ENCODE measurements at places on chromosomes 16 and 17. TPM values are rescaled to one million over a fixed set of nuclear protein-coding genes. Genes with fewer than 3 reads are reported as not detected.

Gene TEKT5
- not detected for total RNA-seq

DNA sequence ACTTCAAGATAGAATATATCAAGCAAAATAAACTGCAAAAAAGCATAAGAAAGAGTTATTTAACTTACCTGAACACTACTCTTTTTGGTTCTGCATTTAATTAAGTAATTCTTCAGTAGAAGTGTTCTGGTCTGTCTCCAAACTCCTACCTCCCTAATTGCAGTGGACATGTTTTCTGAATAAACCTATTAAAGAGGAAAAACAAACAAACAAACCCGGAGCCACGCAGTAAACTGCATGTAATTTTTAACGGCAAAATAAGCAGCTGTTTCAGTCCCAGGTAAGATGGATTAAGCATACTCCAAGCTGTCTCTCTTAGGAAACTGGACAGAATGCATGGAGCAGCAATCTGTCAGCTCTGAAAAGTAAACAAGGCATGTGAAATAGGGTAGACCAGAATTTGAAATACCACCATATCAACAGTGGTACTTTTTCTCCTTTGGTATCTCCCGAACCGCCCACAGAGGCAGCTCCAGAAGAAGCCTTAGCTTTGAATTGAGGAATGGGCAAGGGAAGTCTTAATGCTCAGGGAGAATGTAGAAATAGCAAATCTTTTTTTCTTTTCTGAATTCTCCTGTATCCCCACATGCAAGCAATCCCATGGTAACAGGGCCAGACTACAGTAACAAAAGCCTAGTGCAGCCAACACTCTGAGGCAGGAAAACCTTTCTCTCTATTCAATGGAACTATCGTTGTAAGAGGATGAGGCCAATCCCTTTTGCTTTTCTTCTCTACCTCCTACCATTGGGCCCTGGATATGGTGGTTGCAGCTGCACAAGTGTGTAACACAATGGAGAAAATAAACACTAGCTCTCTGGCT lies 12.5 kb downstream of the ABCA5 start:
- H3K27ac ChIP-seq = no peak overlapping the region
- no peaks in the 10 kb centered on the region for H3K4me1 ChIP-seq
- no peaks in the 10 kb centered on the region for H3K27me3 ChIP-seq
- no peak overlapping the region for H3K4me3 ChIP-seq
- peaks cover 8% of the 10 kb centered on the region for H3K36me3 ChIP-seq

DNA sequence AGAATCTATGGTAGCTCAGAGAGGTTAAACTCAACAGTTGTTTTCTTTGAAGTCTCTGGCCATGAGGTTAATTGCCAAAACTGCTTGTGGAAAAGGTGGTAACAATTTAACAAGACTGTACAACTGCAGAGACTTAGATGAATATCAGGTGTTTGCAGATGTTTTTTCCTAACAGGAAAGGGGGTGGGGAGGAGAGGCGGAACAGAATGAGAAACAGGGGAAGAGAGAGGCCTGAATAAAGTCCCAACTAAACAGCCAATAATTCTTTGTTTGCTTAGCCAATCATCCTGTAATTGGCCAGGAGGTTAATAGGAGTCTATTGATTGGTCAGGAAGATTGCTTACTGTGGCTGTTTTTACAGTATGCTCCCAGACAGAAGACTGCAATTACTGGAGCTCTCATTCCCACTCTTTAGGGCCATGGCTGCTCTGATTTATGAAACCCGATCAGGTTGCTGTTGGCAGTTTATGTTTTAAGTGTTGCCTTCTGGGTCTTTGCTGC lies 249.7 kb upstream of the TBX2 start:
- no peak overlapping the region for H3K27ac ChIP-seq
- no peak for DNase-seq
- no peaks in the 10 kb centered on the region for H3K36me3 ChIP-seq
- H3K4me3 ChIP-seq = no peak overlapping the region
- H3K27me3 ChIP-seq = no peaks in the 10 kb centered on the region
- H3K4me1 ChIP-seq = no peaks in the 10 kb centered on the region

DNA sequence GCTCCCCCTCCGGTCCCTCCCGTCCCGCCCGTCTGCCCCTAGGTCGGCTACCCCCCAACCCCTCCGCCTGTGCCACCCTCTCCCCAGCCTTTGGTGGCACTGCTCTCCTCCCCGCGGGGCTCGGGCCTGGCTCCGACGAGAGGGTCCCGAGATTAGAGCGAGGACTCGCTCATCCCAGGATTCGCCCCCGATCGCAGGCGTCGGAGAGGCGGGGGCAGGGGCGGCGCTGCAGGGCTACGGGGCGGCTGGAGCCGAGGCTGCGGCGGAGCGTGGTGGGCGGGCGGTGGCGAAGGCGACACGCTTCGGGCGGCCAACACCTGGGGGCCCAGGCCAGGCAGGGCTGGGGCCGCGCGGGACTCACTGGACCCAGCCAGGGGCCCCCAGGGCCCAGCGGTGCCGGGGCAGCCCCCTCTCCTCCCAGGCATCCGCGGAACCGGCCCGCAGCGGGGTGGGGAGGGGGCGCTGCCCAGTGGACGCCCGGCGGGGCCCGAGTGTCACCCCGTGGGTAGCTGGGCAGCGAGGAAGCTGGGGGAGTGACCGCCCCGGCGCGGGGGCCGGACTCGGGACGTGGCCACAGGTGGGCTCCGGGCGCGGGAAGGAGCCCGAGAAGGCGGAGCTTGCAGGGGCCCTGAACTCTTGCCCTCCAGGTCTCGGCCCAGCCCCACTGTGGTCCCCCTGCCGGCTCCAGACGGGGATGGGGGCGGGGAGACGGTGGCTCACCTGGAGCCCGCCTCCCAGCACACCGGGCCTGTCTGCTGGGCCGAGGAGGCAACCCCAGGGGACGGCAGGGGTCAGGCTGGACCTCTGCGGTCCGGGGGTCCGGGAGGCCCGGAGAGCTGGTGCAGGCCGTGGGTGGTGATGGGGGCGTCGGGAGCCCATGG lies 1.5 kb downstream of the MGAT5B start:
- no peaks in the 10 kb centered on the region for H3K36me3 ChIP-seq
- H3K27ac ChIP-seq = no peak overlapping the region
- no peak for DNase-seq

GRCh38 chr17:41013181-41013580 lies 4.3 kb upstream of the KRTAP3-1 start:
- H3K4me3 ChIP-seq = no peak overlapping the region
- H3K4me1 ChIP-seq = no peaks in the 10 kb centered on the region
- H3K27ac ChIP-seq = no peak overlapping the region
- no peaks in the 10 kb centered on the region for H3K36me3 ChIP-seq

GRCh38 chr16:7867831-7868230 lies 535.2 kb downstream of the RBFOX1 start:
- H3K4me1 ChIP-seq = no peaks in the 10 kb centered on the region
- no peaks in the 10 kb centered on the region for H3K36me3 ChIP-seq
- no peak overlapping the region for H3K27ac ChIP-seq
- peak; percentile 70 for DNase-seq
